ENCODE measurements at places on chromosomes 6 and 20.

DNA sequence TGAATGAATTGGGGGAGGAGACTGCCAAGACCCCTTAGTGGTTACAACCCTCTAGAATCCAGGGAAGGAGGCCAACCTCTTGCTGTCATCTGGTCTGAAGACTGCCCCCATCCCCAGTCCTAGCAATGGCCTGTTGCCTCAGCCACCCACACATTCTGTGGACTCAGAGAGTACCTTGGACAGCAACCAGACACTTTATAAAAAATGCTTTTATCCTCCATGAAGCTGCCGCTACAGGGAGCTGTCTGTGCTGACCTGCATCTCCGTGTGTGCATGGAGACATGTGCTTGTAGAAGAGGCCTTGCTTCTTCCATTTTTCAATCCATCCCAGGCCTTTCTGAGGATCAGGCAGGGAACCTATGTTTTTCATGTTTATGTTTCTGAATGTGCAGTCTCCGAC lies 15.2 kb downstream of the CDH22 start:
- no peak for DNase-seq

GRCh38 chr20:3420211-3420707 lies 12.8 kb upstream of the DNAAF9 start:
- no peak for DNase-seq

DNA sequence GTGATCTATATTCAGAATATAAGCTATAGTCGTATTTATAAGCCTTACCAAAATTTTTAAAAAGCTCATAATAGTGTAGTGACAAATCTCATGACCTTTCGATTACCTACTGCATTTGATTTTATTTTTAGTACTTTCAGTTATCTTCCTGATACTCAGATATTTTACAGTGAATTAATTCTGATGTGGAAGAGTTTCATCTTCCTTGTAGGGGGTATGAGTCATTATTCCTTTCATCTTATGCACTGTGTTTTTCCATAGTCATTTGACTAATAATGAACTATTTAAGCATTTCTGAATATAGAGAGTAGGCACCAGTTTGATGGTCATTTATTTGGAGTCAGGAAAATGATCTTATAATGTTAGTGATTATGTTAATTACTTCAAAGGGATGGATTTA lies 36.4 kb downstream of the HDGFL1 start:
- DNase-seq = no peak

DNA sequence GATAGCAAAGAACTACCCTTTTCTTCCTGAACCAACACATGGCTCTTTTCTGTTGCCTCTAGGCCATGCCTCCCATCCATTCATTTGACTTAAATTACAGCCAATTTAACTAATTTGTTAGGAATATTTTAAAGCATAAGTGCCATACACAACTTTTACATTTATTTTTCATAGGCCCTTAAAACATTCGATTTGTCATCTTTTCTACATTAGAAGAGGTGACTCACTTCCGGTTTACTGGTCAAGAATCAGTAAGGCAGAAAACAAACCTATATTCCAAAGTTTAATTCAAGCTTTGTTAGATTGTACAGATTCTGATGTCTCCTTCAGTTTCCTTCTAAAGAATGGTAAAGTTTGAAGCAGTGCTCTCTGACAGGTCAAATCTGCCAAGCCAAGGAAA lies 344.3 kb downstream of the SAMD5 start:
- no peak for DNase-seq

DNA sequence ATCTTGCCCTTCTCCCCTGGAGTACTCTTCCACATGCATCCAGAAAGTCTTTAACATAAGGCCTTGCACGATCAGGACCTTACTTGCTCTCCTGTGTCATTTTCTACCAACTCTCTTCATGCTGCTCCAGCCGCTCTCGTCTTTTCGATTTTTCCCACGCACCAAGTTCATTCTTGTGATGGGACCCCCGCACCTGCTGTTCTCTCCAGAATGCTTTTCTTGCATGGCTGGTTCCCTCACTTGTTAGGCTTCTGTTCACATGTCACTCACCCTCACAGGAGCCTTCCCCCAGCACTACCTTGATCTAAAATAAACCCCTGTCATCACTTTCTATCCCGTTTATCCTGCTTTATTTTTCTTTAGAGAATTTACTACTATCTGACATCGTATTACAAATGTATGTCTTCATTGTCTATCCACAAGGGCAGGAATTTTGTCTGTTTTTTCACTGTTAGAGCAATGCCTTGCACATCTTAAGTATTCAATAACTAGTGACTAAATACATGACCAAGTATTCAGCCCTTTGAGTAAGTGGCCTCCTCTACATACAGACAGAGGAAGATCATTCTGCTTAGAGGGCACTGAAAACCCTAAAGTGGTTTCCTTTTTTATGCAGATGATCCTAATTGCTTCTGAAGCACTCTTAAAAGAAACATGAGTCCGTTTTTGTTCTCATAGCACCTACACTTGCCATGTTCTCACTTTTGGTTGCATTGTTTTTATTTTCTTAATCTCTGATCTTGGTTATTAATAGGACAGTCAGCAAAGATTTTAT lies 166.9 kb downstream of the SLC16A10 start:
- DNase-seq = no peak

DNA sequence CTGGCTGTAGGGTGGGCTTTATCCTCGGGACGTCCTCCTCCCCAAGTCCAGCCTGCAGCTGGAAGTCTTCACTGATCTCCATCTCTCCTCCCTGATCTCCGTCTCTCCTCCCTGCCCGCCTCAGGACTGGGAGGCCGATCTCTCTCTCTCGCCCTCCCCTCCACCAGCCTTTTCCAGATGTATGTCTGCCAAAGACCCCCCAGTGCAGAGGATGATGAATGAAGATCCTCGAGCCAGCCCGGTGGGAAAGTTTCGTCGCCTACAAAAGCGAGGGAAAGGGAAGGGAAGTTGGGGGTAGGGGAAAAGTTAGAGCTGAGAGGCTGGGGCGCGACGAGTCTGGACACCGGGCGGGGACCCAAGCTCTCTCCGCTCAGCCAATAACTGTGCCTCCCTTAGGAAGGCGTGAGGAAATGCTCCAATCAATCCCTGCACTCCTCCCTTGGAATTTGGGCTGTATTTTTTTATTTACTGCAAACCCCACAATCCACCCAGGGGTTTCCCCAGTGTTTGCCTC lies 595 bp upstream of the SRF start:
- DNase-seq = no peak

GRCh38 chr20:11902285-11902697 lies 15.4 kb upstream of the BTBD3 start:
- no peak for DNase-seq

DNA sequence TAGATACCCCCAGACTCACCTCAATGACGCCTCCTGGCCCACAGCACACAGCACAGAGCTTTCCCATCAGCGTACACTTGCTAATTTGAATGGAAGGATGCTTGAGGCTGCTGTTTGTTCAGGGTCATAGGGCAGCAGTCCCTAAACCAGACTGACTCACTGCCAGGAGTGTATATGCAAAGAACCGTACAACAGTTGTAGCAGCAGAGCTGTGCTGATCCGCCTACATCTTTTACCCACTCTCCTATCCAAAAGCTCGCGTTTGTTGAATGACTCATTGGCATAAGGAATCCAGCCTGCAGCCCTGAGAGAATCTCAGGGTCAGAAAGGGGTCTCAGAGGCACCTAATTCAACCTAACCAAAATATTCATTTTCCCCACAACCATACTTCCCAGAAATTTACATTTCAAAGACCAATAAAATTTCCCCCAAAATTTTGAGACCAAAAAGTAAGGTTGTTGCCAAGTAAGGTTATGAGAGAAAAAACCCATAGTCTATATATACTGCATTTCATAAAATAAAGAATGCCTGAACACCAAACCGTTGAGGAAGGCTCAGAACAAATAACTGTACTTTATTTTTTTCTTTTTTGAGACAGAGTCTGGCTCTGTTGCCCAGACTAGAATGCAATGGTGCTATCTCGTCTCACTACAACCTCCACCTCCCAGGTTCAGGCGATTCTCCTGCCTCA lies 35.3 kb upstream of the CCND3 start:
- no peak for DNase-seq

DNA sequence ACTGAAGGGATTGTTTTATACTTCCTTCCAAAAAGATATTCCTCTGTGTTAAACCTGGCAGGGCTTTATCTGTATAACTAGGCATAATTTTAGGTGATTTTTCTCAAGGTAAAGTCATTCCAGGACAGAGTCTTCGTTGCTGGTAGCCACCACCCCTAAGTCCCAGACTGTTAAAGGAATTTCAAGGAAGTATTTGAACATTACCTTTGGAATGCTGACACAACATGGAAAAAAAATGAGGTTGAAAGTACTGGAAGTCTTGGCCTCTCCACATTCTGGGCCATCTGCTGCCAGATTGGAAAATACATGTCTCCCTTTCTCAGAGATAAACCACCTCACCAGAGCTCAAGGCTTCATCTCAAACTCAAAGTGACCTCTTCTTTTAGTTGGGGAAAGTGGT lies 27.0 kb upstream of the ETV7 start:
- no peak for DNase-seq

DNA sequence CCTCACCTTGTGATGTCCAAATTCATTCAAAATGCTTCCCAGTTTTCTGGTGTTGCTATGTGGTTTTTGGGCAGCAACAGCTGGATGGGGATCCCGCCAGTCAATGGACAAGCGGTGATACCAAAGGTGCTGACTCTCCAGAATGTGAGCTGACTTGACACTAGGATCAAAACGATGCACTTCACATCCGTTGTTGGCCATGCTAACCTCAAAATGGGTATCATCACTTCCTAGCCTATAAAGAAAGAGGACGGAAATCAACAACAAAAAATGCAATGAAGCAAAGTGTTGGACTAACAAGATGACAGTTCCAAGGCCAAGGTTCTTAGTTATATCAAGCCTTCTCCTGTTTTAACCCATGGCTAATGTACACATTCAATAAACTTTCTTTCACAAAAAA lies 59.2 kb downstream of the METTL24 start:
- no peak for DNase-seq

DNA sequence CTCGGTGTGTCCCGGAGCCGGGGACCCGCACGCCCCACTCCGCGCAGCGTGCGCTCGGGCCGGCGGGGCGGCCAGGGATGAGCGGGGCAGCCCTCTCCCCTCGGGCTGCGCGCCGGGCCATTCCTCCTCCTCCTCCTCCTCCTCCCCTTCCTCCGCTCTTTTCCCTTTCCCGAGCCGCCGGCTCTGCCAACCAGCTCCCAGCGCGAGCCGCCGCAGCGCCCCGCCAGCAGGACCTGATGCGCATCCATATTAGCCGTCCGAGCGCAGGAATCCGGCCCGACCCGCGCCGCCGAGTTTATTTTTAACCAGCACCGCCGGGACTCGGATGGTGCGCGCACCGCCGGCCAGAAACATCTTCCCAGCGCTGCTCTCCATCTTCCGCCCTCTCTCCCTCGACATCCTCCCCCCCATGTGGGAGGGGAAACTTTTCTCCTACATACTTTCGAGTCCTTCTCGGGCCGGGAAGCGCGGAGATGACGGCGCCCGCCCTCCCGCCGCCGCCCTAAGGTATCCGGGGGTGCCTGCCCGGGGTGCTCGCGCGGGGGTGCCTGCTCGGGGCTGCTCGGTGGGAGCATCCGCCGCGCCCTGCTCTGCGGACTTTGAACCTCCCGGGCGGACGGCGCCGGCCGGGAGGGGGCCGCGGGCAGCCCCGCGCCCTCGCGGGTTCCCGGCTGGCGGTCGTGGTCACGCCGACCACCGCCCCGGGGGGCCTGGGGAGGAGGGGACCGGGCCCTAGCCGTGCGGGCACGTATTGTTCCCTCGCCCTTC lies 619 bp downstream of the RREB1 start:
- peak; percentile 47 for DNase-seq

GRCh38 chr6:127816643-127817042 lies 84.2 kb downstream of the THEMIS start:
- no peak for DNase-seq

DNA sequence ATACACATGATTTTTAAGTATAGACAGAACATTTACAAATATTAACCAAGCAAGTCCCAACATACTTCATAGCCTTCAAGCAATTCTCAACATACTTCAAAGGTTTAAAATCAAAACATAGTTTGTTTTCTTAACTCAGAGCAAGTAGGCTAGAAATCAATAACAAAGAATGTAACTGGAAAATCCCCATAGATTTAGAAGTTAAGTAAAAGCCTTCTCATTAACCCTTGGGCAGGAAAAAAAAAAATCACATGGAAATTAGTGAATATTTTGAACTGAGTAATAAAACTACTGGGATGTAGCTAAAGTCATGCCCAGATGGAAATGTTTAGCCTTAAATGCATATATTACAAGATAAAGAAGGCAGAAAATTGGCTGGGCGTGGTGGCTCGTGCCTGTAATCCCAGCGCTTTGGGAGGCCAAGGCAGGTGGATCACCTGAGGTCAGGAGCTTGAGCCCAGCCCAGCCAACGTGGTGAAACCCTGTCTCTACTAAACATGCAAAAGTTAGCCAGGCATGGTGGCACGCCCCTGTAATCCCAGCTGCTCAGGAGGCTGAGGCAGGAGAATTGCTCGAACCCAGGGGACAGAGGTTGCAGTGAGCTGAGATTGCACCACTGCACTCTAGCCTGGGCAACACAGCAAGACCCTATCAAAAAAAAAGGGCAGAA lies 316.1 kb downstream of the TAF4 start:
- DNase-seq = no peak

- DNase-seq = no peak
Observed at GRCh38 chr6:11323666-11324452, 91.4 kb upstream of the NEDD9 start.

DNA sequence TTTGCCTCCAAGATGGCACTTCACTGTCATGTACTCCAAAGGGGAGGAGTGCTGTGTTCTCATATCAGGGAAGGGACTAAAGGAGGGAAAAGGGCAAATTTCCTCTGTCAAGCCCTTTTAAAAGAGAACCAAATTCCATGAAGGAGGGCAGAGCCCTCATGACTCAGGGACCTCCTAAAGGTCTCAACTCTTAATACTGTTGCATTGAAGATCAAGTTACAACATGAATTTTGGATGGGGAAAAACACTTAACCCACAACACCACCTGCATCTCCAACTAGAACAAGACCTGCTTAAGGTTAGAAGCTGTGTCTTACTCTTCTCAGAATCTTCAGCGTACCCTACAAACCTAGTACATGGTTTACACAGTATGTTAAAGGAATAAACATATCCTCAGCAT lies 23.7 kb upstream of the FBXO30 start:
- no peak for DNase-seq

- no peak for DNase-seq
Observed at GRCh38 chr20:44006578-44006977, 91.9 kb downstream of the TOX2 start.

DNA sequence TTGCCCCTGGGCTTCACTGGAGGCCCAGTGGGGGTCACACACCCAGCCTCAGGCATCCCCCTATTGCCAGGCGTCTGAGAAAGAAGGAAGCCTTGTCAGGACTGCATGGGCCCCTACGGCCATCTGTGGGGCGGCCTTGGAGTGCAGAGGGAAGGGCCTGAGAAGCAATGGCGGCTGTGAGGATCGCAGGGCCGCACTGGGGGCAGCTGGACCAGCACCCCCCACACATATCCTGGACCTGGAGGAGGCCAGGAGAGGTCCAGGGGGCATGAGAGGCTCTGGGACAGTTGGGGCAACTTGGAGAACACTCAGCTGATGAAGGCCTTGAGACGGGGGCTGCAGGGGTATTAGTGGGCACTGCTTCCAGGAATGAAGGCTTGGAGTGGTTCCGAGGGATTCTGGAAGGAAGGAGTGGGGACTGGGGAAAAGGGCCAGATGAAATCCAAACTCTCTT lies 16.5 kb downstream of the MDFI start:
- DNase-seq = no peak
